ENCODE measurements at places on chromosomes 6 and 20. TPM values are rescaled to one million over a fixed set of nuclear protein-coding genes. Genes with fewer than 3 reads are reported as not detected.

MUCL3 gene
- total RNA-seq: 0.09 TPM

CGA gene
- not detected for total RNA-seq

BNIP5 gene
- total RNA-seq: 0.13 TPM

OR2B6 gene
- not detected for total RNA-seq

DDX43 gene
- 0.31 TPM for total RNA-seq

SLC17A1 gene
- not detected for total RNA-seq
